Activated T-cell treated with anti-CD3 and anti-CD28 coated beads, Interleukin-2, amount 50 U/mL, for 72 hours (primary cell): ENCODE measurements at places on chromosomes 2 and 18. TPM values are rescaled to one million over a fixed set of nuclear protein-coding genes. Genes with fewer than 3 reads are reported as not detected.

The GALR1 gene
- total RNA-seq = not detected

The GCG gene
- total RNA-seq = not detected

The ALPP gene
- total RNA-seq = not detected

The CD28 gene
- 177 TPM for total RNA-seq

The CFAP65 gene
- total RNA-seq = not detected

The RFX8 gene
- total RNA-seq = 2.3 TPM

GRCh38 chr2:153626676-153627075 lies 148.1 kb upstream of the RPRM start:
- no peak overlapping the region for H3K4me3 ChIP-seq
- H3K27ac ChIP-seq = no peak overlapping the region
- no peaks in the 10 kb centered on the region for H3K4me1 ChIP-seq
- H3K36me3 ChIP-seq = no peaks in the 10 kb centered on the region

DNA sequence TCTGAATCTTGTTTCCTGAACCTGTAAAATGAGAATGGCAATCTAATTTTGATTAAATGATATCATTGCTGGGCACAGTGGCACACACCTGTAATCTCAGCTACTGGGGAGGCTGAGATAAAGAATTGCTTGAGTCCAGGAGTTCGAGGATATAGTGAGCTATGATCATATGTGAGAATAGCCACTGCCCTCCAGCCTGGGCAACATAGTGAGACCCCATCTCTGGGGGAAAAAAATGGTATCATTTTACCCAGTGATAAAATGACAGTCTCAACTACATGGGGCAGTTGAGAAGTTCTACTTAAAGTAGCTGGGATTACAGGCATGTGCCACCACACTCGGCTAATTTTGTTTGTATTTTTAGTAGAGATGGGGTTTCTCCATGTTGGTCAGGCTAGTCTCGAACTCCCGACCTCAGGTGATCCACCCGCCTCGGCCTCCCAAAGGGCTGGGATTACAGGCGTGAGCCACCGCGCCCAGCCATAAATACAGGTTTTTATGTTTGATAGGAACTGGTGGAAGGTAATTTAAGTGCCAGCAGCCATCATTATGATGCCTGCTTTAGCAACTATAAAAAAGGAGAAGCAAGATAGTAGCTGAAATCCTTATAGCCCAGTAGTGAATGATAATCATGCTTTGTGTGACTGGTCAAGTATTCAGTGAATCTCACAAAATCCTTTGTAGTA lies 17.0 kb downstream of the BZW1 start:
- DNase-seq = no peak
- H3K27ac ChIP-seq = peak overlapping the region; percentile 90
- H3K36me3 ChIP-seq = no peaks in the 10 kb centered on the region
- H3K4me1 ChIP-seq = no peaks in the 10 kb centered on the region
- no peaks in the 10 kb centered on the region for H3K27me3 ChIP-seq

DNA sequence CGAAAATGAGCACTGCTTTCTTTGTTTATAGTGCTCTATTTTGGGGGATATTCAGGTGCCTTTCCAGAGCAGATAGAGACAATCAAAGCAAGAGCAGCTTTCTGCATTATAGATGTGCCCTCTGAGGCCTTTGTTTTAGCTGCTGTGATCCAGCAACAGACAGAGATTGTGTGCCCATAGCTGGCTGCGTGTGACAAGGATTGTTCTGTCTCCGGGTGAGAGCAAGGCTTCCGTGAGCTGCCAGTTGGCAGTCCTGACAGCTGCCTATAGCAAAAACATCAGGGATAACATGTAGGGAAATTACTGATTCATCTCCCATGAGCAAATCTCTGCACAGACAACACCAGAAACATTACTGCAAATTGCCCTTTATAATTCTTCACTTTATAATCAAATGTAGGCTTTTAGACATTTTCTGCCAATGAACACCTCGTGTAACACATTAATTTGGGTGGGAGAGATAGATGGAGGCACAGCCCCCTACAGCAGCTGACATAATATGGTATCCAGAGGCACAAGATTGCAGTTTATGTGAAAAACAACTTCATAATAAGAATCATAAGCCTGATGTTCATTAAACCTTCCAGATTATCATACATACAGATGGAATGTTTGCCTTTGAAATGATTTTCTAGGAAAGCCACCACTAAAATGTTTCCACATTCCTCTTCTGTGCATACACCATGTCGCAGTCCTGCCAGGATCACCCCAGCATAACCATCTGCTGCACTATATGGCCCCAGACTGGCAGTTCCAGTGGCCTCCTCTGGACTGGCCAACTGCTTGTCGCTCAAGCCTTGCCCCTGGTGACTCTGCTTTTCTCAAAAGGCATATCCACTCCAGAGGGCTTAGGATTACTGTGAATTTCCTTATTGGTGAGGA lies 131.2 kb downstream of the TRIB2 start:
- DNase-seq = no peak
- H3K27me3 ChIP-seq = peaks cover 30% of the 10 kb centered on the region
- no peak overlapping the region for H3K27ac ChIP-seq

- peaks cover 16% of the 10 kb centered on the region for H3K4me1 ChIP-seq
- H3K27me3 ChIP-seq = no peaks in the 10 kb centered on the region
- no peak for DNase-seq
These were observed 29.8 kb downstream of the B3GNT7 start for GRCh38 chr2:231425291-231425810.

GRCh38 chr2:128623776-128624761 lies 305.4 kb upstream of the HS6ST1 start:
- peaks cover 25% of the 10 kb centered on the region for H3K4me1 ChIP-seq
- H3K27me3 ChIP-seq = peaks cover 14% of the 10 kb centered on the region
- peak; percentile 58 for DNase-seq
- H3K27ac ChIP-seq = peak overlapping the region; percentile 47
- peak overlapping the region; percentile 72 for H3K4me3 ChIP-seq

DNA sequence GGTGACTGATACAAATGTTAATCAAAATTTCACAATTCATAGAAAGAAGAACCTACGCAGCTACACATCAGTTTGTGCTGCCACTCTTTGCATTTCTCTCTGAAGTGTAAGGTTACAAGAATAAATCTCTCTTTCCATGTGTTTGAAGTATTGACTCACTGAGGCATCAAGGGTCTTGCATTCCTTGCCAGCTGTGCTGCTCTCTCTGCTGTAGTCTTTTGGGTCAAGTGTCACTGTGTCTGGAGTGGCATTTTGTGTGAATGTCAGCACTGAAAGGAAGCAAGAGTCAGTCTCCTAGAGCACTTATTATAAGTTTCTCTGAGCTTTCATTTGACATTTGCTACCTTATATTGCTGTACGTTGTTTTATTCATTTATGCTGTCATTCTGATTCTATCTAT lies 1696.1 kb upstream of the LRRTM1 start:
- H3K4me1 ChIP-seq = no peaks in the 10 kb centered on the region
- no peak for DNase-seq
- H3K36me3 ChIP-seq = no peaks in the 10 kb centered on the region
- no peak overlapping the region for H3K4me3 ChIP-seq
- no peak overlapping the region for H3K27ac ChIP-seq

GRCh38 chr2:156206355-156206754 lies 126.2 kb downstream of the NR4A2 start:
- H3K27ac ChIP-seq = no peak overlapping the region
- no peaks in the 10 kb centered on the region for H3K27me3 ChIP-seq
- H3K4me3 ChIP-seq = no peak overlapping the region
- no peak for DNase-seq
- no peaks in the 10 kb centered on the region for H3K4me1 ChIP-seq
- H3K36me3 ChIP-seq = no peaks in the 10 kb centered on the region

- H3K27me3 ChIP-seq = no peaks in the 10 kb centered on the region
- H3K4me3 ChIP-seq = no peak overlapping the region
- DNase-seq = no peak
These were observed 129.7 kb downstream of the MAP4K4 start for GRCh38 chr2:101827246-101827645.

- DNase-seq = no peak
- no peak overlapping the region for H3K27ac ChIP-seq
- no peaks in the 10 kb centered on the region for H3K27me3 ChIP-seq
- H3K4me3 ChIP-seq = no peak overlapping the region
These were observed 15.8 kb downstream of the ZNF236 start for GRCh38 chr18:76838182-76838581.

DNA sequence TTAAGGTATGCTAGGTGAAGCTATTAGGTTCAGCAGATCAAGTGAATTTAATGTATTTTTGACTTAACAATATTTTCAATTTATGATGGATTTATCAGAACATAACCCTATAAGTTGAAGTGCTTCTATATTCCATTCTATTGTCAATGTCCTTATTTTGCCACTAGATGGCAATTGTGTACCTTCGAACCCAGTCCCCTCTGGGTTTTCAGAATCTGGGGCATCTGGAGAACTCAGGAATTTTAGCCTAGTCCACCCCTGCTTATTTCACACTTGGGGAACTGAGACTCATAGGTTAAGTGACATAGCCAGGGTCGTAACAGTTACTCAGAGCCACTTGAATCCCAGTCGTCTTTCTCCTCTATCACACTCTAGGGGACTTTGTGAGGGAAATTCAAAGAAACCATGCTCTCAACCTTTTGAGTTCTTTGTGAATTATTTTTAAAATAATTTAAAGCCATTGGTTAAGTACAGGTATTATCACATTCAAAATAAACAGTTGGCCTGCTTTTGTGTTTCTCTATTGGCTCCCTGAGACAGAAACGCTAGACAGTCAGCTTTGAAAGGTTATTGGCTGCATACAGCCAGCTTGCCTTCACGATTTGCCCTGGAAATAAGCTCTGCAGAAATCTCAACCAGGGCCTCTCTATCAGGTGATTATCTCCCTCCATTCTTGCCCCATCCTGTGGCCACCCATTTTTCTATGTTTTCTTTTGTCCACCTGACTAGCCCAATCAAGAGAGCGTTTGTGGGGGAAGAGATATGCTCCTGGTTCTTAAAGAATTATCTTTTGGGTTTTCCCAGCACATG lies 145.0 kb downstream of the TTC27 start:
- peaks cover 4% of the 10 kb centered on the region for H3K36me3 ChIP-seq
- H3K27ac ChIP-seq = no peak overlapping the region
- no peaks in the 10 kb centered on the region for H3K27me3 ChIP-seq
- no peak overlapping the region for H3K4me3 ChIP-seq

- H3K27ac ChIP-seq = no peak overlapping the region
- DNase-seq = no peak
- no peak overlapping the region for H3K4me3 ChIP-seq
- H3K4me1 ChIP-seq = no peaks in the 10 kb centered on the region
These were observed 9.8 kb downstream of the CAVIN2 start for GRCh38 chr2:191836853-191837769.

DNA sequence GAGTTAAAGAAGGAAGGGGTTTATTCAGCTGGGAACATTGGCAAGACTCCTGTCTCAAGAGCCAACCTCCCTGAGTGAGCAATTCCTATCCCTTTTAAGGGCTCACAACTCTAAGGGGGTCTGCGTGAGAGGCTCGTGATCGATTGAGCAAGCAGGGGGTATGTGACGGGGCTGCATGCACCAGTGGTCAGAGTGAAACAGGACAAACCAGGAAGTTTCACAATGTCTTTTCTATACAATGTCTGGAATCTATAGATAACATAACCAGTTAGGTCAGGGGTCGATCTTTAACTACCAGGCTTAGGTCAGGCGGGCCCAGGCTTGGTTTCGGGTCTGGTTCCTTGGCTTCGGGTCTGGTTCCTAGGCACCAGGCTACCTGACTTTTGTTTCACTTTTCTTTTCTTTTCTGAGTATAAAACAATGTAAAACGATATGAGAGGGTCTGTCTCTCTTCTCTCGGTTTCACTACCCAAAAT lies 30.1 kb upstream of the LIPG start:
- no peak overlapping the region for H3K27ac ChIP-seq
- H3K27me3 ChIP-seq = peaks cover 11% of the 10 kb centered on the region
- H3K36me3 ChIP-seq = no peaks in the 10 kb centered on the region
- no peaks in the 10 kb centered on the region for H3K4me1 ChIP-seq
- H3K4me3 ChIP-seq = no peak overlapping the region

DNA sequence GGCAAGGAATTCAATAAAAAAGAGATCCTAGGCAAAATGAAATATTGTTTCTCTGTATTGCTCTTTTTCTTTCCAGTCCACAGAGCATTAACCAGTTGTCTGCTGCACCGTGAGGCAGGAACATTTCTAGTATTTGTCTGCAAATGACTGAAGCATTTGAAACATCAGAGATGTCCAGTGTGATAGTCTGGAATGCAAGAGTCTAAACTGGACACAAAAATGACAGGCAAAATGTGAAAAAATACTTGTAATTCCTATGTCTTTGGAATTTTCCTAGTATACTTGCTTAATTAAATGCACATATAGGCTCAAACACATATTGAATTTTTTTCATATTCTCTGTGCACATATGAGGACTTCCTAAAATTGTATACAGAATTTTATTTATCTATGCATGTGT lies 120.5 kb upstream of the SPATS2L start:
- H3K4me1 ChIP-seq = no peaks in the 10 kb centered on the region
- H3K36me3 ChIP-seq = no peaks in the 10 kb centered on the region
- peaks cover 37% of the 10 kb centered on the region for H3K27me3 ChIP-seq
- H3K4me3 ChIP-seq = no peak overlapping the region

GRCh38 chr2:69251943-69252342 lies 135.1 kb downstream of the GFPT1 start:
- H3K27ac ChIP-seq = no peak overlapping the region
- H3K27me3 ChIP-seq = peaks cover 19% of the 10 kb centered on the region
- no peak overlapping the region for H3K4me3 ChIP-seq
- no peaks in the 10 kb centered on the region for H3K36me3 ChIP-seq
- H3K4me1 ChIP-seq = no peaks in the 10 kb centered on the region

GRCh38 chr2:154193246-154193645 lies 321.5 kb downstream of the GALNT13 start:
- no peak for DNase-seq
- no peaks in the 10 kb centered on the region for H3K36me3 ChIP-seq
- H3K4me3 ChIP-seq = no peak overlapping the region
- no peaks in the 10 kb centered on the region for H3K4me1 ChIP-seq

GRCh38 chr18:9539283-9539682 lies 64.0 kb downstream of the RALBP1 start:
- DNase-seq = no peak
- H3K4me3 ChIP-seq = no peak overlapping the region
- H3K27ac ChIP-seq = no peak overlapping the region
- no peaks in the 10 kb centered on the region for H3K36me3 ChIP-seq
- H3K27me3 ChIP-seq = no peaks in the 10 kb centered on the region

DNA sequence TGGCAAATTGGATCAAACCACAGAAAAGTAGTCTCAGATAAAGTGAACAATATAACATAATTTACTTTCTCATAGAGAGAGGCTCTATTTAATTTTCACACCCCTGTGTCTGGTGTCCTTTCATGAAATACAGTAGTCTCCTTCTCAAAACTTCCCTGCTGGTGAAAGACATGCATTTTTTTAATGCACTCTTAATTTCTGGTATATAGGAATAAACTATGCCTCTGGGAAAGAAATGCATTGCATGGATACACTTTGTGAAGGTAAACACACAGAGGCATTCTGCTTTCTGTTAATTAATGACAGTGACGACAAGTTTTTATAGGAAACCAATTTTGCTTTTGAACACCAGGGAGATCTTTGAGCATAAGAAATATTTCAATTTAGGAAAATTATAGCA lies 24.1 kb upstream of the TMEM178A start:
- no peak overlapping the region for H3K4me3 ChIP-seq
- no peak for DNase-seq
- H3K4me1 ChIP-seq = no peaks in the 10 kb centered on the region
- H3K27ac ChIP-seq = no peak overlapping the region
- H3K36me3 ChIP-seq = no peaks in the 10 kb centered on the region
